HFF-Myc (cell line): ENCODE measurements at places on chromosomes 2 and 18.

GRCh38 chr18:26003356-26003755 lies 87.1 kb downstream of the SS18 start:
- DNase-seq: no peak

- no peak for DNase-seq
These were observed 409.8 kb upstream of the SMIM21 start for GRCh38 chr18:75837316-75837715.

DNA sequence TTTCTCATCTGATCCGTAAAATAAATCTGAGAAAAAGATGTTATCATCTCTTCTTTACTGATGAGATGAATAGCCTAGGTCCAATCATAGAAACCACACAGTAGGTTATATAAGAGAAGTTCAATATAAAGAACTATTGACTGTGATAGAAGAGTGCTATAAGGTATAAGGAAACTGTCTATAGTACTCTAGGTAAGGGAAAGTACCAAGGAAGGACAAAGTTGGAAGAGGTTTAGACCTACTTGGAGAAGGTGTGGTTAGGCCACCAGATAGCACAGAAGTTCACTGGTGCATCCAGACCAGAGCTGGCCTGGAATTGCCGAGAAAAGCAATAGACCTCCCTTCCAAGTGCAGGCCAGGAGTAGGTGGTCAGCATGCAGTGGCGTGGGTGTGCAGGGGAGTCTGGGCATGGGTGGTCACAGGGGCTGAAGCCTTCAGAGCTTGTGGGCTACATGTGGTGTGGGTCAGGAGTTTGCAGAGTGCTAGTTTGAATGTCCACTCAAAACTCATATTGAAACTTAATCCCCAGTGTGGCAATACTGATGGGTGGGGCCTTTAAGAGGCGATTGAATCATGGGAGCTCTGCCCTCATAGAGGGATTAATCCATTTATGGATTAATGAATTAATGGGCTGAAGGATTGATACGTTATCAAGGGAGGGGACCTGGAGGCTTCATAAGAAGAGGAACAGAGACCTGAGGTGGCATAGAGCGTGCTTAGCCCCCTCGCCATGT lies 86.3 kb downstream of the ALPK2 start:
- DNase-seq: no peak

DNA sequence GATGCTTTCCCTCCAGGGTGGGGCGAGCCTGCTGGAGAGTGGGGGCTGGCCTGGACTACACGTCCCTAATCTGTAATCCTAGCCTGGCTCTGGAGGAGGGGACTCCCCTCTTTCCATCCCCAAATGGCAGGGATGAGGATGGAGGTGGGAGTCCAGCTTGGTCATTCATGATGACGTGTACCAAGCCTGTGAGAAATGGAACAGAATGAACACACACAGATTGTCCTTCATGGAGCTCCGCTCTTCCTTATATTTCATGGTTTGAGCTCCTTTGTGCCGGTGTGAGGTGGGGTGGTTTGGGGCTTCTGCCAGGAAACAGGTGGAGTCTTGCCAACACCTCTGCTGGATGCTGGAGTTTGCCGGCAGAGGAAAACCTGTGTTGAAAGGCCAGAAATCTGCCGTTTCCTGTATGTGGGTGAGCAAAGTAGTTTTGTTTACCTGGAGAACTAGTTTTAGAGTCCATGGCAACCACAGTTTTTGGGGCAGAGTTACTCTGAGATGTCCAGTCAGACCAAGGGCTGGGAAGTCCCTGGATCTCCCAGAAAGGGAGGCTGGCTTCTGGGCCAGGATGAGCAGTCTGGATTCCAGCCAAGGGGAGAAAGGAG lies 417.6 kb upstream of the MEX3C start:
- DNase-seq: no peak

GRCh38 chr18:23324056-23324811 lies 128.9 kb upstream of the RIOK3 start:
- DNase-seq: no peak
